Left lobe of liver (tissue), 2 donors: ENCODE measurements at places on chromosomes 7 and 10. TPM values are rescaled to one million over a fixed set of nuclear protein-coding genes. Genes with fewer than 3 reads are reported as not detected.

Gene LOXL4
- total RNA-seq, result 0.55 TPM

DNA sequence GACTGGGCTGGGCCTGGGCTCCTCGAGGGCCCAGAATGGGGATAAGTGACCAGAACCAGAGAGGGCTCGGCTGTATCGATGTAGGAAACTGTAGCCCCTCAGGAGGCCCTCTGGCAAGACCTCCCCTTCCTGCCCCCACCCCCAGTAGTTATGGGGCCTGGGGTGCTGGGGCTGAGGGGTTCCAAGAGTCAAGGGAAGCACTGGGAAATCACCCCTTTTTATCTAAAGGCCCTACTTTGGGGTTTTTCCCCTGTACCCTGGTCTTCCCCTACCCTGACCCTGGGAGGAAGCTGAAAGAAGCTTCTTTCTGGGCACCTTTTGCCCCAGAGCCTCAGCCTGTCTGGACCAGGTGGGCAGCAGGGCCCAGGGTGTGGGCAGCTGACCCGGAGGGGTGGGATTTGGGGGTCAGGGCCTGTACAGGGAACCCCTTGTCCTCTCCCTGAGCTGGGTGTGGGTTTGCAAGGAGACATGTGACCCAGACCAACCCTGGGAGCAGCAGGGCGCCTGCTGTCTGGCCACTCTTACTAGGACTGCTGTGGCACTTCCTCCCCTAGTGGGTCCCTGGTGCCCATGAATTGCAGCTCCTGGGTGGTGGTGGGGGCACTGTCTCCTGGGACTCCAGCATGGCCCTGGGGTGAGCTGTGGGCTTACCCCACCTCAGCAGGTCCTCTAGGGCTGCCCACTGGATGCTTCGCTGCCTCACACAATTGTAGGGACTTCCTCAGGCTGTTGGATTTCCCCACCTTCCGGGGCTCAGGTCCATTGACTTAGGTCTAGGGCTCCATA, 1.5 kb downstream of the IRF5 start:
- no peak for DNase-seq

- no peak for DNase-seq
Observed at GRCh38 chr7:45682836-45683555, 108.8 kb downstream of the ADCY1 start.

GRCh38 chr10:61989995-61990760, 88.7 kb downstream of the ARID5B start:
- no peak for DNase-seq

Gene ZPBP
- not detected for total RNA-seq

DNA sequence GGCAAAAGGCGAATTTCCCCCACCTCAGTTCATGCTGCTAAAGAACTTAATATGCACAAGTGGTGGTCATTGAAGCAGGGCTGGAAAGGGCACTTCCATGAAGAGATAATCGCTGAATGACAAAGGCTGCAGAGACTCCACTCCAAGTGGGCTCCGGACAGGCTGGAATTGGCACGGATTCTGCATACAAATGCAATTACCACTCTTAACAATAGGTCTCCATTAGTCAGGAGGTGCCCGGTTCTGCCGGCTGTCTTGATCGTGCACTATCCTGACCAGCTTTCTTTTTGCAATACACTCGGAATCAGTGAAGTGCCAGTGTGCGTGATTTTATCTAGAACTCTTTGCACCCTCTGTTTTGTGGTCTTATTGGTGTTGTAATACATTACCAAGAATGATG, 49.7 kb downstream of the INSYN2A start:
- no peak for DNase-seq

- no peak for DNase-seq
Observed at GRCh38 chr7:158244873-158245723, 342.5 kb downstream of the PTPRN2 start.

Gene PON1
- total RNA-seq, result 465 TPM
